ENCODE measurements at places on chromosomes 5 and 9.

GRCh38 chr5:144048259-144048856, 122.1 kb downstream of the YIPF5 start:
- peaks cover 6% of the 10 kb centered on the region for H3K27me3 ChIP-seq
- no peaks in the 10 kb centered on the region for H3K4me1 ChIP-seq
- DNase-seq, result no peak

DNA sequence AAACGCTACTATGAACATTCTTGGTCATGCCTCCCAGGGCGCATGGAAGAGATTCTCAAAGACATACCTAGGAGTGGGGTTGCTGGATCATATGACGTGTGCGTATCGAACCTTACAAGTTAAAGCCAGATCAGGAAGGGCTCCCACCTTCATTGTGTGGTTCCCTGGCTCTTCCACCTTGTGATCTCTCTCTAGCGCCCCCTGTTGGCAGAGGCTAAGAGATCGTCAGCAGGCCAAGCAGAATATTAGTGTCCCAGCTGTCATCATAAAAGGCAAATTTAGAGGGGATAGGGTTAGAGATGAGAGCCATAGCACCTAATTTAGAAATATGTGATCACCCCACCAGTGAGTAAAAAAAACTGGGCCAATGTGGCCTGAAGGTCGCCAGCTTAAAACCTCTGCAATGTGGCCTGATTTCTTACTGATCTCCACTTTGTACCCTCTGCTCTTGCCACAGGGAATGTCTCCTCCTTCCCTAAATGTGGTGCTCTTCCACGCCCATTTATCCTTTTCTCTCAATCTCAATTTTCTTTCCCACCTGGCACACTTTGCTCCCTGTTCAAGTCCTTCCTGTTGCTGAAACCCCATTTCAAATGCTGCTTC, 91.7 kb upstream of the SHB start:
- H3K4me1 ChIP-seq, result peaks cover 6% of the 10 kb centered on the region
- DNase-seq, result peak; percentile 45
- peaks cover 4% of the 10 kb centered on the region for H3K27me3 ChIP-seq
- H3K4me3 ChIP-seq, result no peak overlapping the region
- H3K27ac ChIP-seq, result no peak overlapping the region
- H3K36me3 ChIP-seq, result no peaks in the 10 kb centered on the region

GRCh38 chr5:101036778-101037177, 133.7 kb upstream of the ST8SIA4 start:
- H3K27me3 ChIP-seq, result no peaks in the 10 kb centered on the region
- H3K36me3 ChIP-seq, result no peaks in the 10 kb centered on the region
- no peaks in the 10 kb centered on the region for H3K4me1 ChIP-seq
- no peak for DNase-seq
- H3K27ac ChIP-seq, result no peak overlapping the region
- no peak overlapping the region for H3K4me3 ChIP-seq

DNA sequence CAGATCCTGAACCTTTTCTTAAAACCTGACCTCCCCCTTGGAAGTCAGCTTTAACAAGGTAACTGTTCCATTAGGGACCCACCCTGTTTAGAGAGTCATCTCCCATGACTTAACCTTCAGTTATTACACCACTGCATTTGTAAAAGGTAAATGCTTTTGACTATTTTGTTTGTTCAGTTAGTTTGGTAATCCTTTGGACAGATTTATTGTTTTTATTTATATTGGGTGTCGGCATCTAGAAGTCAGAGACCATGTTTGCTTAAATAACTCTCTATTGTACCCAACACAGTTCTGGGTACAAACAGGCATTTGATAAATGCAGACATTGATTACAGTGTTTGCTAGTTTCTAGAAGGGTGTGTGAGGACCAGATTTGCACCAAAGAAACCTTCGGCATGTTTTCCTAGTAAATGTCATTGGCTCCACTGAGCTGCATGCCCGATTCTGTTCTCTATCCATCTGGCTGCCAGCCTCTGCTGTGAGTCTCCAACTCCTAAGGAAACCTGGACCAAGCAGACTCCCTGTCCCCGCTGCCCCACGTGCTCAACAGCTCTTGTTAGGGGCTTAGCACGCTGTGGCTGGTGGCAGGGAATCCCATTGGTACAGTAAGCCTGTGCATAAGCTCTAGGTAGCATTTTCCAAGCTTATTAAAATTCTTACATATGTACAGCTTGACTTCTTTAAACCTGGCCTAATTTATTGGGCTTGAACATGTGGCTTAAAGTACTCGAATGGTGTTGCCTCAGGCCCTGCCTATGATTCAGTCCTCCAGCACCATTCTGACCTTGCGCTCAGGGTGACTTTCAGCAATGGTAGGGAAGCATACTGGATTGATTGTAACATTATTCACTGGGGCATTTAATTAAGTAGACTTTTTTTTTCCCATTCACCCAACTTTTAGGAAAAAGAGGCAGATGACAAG, 6.6 kb downstream of the PCBD2 start:
- H3K27me3 ChIP-seq, result no peaks in the 10 kb centered on the region
- H3K27ac ChIP-seq, result no peak overlapping the region
- no peak for DNase-seq
- H3K36me3 ChIP-seq, result peaks cover 7% of the 10 kb centered on the region
- no peak overlapping the region for H3K4me3 ChIP-seq

- no peaks in the 10 kb centered on the region for H3K4me1 ChIP-seq
- no peaks in the 10 kb centered on the region for H3K36me3 ChIP-seq
- H3K4me3 ChIP-seq, result no peak overlapping the region
- H3K27ac ChIP-seq, result no peak overlapping the region
- DNase-seq, result no peak
- H3K27me3 ChIP-seq, result peaks cover 9% of the 10 kb centered on the region
Observed at GRCh38 chr9:134484479-134484878, 157.1 kb upstream of the COL5A1 start.

GRCh38 chr5:132211787-132212186, 15.9 kb downstream of the P4HA2 start:
- no peaks in the 10 kb centered on the region for H3K36me3 ChIP-seq
- no peaks in the 10 kb centered on the region for H3K4me1 ChIP-seq
- no peak overlapping the region for H3K4me3 ChIP-seq
- H3K27ac ChIP-seq, result no peak overlapping the region
- peaks cover 1% of the 10 kb centered on the region for H3K27me3 ChIP-seq

DNA sequence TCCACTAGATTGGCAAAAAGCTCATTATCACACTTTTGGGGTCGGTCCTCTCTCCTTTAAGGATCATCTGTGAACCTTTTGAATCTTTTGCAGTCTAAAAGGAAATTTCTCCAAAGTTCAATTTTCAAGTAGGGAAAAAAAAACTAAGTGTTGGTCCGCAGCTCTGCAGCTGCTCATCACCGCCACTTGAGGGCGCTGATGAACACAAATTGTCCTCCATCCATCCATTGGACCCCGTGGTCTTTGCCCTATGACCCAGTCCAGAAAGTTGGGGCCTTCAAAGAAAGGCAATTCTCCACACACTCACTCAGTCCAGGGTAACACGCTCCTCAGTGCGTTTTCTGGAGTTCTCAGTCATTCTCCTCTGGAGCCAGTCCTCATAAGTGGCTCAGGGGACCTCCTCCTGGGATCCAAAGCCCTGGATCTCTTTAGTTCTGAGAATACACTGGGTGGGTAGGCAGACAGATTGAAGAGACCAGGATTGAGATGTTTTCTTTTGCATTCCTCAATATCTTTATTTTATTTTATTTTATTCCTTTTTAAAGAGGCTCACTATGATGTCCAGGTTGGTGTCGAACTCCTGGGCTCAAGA, 63.6 kb upstream of the SLC28A3 start:
- H3K36me3 ChIP-seq, result no peaks in the 10 kb centered on the region
- peaks cover 5% of the 10 kb centered on the region for H3K4me1 ChIP-seq
- no peaks in the 10 kb centered on the region for H3K27me3 ChIP-seq
- H3K27ac ChIP-seq, result no peak overlapping the region
- no peak for DNase-seq

DNA sequence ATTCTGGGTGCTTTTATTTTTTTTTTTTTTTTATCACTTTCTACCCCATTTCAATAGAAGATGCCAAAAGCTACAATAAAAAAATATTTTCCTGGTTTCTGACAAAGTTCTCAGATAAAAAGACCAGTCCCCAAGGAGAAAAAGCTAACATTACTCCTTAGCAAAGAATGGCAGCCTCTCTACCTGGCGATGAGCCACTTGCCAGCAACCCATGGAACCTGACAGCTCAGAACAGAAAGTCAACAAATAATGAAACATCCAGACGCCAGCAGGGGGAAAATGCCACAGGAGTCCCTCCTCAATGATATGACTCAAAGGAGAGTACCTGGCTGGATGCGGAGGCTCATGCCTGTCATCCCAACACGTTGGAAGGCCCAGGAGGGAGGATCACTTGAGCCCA, 123.2 kb downstream of the MYO10 start:
- H3K4me1 ChIP-seq, result no peaks in the 10 kb centered on the region
- no peak overlapping the region for H3K4me3 ChIP-seq
- H3K27ac ChIP-seq, result no peak overlapping the region
- H3K36me3 ChIP-seq, result no peaks in the 10 kb centered on the region

GRCh38 chr5:72041654-72042053, 65.6 kb upstream of the MAP1B start:
- no peak overlapping the region for H3K27ac ChIP-seq
- no peaks in the 10 kb centered on the region for H3K36me3 ChIP-seq
- no peaks in the 10 kb centered on the region for H3K4me1 ChIP-seq
- DNase-seq, result no peak

DNA sequence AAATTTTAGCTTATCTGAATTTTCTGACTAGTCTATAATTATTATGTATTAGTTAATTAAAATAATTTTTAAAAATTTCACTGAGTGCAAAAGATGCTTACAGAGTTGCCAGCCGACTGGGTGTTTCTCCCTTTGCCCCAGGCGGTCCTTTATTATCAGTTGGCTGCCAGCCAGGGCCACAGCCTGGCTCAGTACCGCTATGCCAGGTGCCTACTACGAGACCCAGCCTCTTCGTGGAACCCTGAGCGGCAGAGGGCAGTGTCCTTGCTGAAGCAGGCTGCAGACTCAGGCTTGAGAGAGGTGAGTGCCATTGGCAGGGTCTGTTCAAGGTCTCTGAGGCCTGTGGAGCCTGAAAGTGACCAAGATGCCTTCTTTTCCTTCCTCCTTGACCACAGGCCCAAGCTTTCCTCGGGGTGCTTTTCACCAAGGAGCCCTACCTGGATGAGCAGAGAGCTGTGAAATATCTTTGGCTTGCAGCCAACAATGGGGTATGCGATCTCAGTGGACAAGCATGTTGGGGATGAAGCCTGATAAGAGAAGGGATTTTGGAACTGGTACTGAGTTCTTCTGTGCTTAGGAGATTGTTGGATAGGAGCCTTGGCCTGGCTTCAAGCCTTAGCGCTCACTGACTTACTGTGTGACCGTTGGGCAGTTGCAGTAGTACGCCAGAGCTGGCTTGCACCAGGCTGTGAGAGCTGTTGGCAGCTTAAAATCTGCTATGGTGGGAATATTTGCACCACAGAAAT, 10.6 kb downstream of the DELE1 start:
- no peaks in the 10 kb centered on the region for H3K4me1 ChIP-seq
- no peak overlapping the region for H3K4me3 ChIP-seq
- DNase-seq, result no peak
- H3K27me3 ChIP-seq, result no peaks in the 10 kb centered on the region

DNA sequence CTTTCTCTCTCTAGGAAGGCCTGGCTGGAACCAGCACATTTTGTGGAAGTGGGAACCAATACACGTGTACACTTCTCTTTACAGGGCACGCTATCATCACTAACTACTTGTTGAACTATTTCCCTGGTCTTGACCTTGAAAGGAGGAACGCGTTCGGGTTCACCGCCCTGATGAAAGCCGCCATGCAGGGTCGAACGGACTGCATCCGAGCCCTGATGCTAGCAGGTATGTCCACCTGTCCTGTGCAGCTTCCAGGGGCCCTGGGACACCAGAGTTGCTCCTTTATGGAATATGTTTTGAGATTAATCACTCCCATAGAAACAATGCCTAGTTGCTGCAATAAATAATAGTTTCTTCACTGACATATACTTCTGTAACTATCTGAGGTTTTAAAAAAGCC, 74.1 kb downstream of the ANKRD33B start:
- peaks cover 5% of the 10 kb centered on the region for H3K36me3 ChIP-seq
- no peak overlapping the region for H3K4me3 ChIP-seq
- peaks cover 30% of the 10 kb centered on the region for H3K27me3 ChIP-seq
- H3K4me1 ChIP-seq, result peaks cover 26% of the 10 kb centered on the region
- DNase-seq, result no peak

Data from immature natural killer cell (primary cell).